ENCODE measurements at places on chromosomes 5 and 9.

- DNase-seq: no peak
Measured at GRCh38 chr9:19057033-19057432, 7.8 kb downstream of the RRAGA start.

GRCh38 chr5:144002876-144003275, 167.6 kb downstream of the YIPF5 start:
- DNase-seq: no peak

DNA sequence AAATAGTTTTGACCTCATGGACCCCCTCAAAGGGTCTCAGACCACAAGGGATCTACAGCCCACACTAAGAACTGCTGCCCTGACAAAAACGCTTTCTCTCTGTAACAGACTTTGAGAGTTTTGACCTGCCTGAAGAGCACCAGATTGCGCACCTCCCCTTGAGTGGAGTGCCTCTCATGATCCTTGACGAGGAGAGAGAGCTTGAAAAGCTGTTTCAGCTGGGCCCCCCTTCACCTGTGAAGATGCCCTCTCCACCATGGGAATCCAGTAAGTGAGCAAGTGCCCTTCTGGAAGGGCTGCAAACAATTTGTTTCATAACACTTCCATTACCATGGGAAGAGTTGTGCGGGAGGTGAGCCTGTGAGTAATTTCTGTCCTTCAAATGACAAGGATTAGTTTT, 6.0 kb downstream of the PTTG1 start:
- DNase-seq: no peak

GRCh38 chr5:68646144-68646543, 430.6 kb downstream of the PIK3R1 start:
- DNase-seq: no peak

DNA sequence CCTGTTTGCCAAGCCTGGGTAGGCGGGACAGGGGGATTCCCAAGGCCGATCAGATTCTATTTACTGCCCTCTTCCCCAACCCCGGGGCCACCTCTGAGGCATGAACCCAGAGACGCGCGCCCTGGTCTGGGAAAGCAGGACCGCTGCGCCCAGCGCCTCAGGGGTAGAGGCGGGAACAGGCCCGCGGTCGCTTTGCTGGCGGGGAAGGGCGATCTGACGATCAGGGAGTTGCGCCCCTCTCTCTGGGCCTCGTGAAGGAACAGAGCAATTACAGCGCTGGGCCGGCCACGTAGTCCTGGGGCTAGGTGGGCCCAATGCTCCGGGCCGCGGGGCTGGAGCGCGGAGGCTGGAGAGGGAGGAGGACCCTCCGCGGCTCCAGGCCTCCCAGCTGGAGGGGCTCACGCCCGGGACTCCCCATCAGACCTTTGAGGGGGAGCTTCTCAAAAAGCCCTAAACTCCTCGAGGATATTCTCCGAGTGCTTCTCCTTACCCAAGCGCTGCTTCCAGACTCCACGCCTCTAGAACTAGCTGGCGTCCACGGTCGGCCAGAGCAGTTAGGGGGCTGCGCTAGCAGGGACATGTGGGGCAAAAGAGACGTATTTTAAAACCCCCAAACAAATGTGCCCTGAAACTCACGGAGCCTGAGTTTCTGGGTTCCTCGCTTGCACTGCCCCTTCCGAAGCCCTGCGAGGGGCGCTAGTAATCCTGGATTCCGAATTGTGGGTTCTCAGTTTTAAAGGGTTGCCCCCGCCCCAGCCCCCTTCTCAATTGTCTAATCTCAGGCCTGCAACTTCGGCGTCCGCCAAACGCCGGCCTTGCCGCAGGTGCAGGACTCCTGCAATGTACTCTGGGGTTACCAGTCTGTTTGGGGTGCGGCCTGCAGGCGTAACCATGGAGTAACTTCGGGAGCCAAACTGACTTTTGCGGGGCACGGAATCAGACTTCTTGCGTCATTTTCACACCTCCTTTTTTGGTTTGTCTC, 57.6 kb downstream of the TMEM174 start:
- DNase-seq: no peak

DNA sequence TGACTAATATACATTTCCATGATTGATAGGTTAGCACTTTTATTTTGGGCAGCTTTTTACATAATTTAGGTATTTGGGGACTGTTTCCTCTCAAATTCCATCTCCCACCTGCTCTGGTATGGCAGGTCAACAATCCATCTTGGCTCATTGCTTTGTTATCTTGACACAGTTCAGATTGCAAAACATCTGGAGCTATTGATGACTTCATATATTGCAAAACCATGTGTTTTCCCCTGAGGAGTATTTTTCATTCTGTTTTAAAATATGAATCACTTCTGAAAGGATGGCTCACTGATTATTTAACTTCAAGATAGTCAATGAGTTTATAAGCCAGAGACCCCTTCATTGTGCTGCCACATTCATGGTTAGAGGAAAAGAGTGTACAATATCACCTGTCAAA, 1206.0 kb upstream of the C9orf72 start:
- no peak for DNase-seq

DNA sequence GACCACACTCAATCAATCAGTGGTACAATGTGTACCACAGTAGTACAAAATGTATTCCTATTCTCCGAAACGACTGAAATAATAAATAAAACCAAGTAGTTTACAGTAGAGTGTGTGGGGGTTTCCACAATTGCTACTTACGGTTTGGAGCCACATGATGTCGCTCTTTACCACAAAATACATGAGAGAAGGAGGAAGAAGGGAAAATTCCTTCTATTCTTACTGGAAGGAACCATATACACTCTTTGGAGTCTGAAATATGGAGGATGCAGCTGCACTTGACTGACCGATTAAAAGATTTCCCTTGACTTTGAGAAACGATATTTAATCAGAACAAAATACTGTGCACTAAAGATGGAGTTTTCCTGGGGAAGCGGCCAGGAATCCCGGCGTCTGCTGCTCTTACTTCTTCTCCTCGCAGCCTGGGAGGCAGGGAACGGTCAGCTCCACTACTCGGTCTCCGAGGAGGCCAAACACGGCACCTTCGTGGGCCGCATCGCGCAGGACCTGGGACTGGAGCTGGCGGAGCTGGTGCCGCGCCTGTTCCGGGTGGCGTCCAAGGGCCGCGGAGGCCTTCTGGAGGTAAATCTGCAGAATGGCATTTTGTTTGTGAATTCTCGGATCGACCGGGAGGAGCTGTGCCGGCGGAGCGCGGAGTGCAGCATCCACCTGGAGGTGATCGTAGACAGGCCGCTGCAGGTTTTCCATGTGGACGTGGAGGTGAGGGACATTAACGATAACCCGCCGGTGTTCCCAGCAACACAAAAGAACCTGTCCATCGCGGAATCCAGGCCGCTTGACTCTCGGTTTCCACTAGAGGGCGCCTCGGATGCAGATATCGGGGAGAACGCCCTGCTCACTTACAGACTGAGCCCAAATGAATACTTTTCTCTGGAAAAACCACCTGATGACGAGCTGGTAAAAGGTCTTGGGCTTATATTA, at the start of gene PCDHA4:
TSS of gene PCDHA4 (plus strand) at position 235 of the 942 bp plus-strand sequence.
- peak; percentile 17 for DNase-seq
